ENCODE measurements at places on chromosomes 16 and 17.

- no peak for DNase-seq
Measured at GRCh38 chr17:27354051-27354490, 60.2 kb downstream of the WSB1 start.

GRCh38 chr17:63290784-63291183, 155.3 kb downstream of the CYB561 start:
- no peak for DNase-seq

- no peak for DNase-seq
Measured at GRCh38 chr16:13300066-13300840, 398.9 kb downstream of the SHISA9 start.

- DNase-seq: no peak
Measured at GRCh38 chr17:12768255-12768654, 21.0 kb upstream of the ARHGAP44 start.

- DNase-seq: no peak
Measured at GRCh38 chr17:82386255-82386831, 14.8 kb downstream of the UTS2R start.

GRCh38 chr16:58824201-58824600, 90.1 kb upstream of the GOT2 start:
- no peak for DNase-seq

DNA sequence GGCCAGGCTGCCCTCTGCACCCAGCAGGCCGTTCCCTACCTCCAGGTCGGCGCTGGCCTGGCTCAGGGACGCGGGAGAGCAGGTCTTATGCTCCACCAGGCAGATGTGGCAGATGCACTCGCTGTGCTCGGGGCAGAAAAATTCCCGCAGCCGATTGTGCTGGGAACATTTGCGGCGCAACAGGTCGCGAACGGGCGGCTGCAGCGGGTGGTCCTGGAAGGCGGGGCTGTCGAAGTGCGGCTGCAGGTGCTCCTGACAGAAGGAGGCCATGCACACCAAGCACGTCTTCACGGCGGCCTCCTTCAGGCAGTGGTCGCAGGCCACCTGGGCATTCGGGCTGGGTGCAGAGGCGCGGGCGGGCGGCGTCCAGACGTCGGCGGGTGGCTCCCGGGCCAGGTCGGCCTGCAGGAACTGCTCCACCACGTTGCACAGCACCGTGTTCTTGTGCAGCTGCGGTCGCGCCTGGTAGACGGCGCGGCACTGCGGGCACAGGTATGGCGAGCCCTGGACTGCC, 439 bp downstream of the TRIM25 start:
- DNase-seq: no peak

- DNase-seq: no peak
Measured at GRCh38 chr17:37109106-37109505, 160.4 kb downstream of the AATF start.

DNA sequence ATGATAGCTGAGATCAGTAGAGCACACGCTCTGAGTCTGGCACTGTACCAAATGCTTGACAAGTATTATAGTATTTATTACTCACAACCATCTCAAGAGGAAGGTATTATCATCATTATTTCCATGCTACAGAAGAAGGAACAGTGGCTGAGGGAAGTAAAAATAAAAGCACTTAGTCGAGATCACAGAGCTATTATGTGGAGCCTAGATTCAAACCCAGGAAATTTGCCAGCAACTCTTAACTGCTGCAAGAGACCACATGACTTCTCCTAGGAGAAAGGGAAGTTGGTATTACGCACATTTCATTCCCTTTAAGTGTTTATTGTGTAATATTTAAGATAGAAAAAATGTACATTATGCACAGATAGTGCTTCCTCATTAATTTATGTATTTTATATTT, 1.0 kb upstream of the RHOT1 start:
- DNase-seq: peak; percentile 26

GRCh38 chr16:8589057-8589899, 1.0 kb downstream of the TMEM114 start:
- DNase-seq: no peak

DNA sequence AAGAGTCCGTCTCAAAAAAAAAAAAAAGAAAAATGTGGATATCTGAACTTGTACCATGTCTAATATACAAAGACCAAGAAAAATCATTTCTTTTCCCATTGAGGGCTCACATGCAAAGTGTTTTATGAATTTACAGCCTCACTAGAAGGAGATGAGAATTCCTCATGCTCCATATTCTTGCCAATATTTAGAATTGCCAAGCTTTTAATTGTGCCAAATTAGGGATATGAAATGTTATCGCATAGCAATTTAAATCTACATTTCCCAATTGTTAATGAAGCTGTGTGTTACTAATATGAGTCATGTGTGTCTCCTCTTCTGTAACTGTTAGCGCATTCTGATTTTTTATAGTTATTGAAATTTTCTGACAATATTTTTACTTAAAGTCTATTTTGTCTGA, 63.0 kb upstream of the CRYM start:
- DNase-seq: no peak

DNA sequence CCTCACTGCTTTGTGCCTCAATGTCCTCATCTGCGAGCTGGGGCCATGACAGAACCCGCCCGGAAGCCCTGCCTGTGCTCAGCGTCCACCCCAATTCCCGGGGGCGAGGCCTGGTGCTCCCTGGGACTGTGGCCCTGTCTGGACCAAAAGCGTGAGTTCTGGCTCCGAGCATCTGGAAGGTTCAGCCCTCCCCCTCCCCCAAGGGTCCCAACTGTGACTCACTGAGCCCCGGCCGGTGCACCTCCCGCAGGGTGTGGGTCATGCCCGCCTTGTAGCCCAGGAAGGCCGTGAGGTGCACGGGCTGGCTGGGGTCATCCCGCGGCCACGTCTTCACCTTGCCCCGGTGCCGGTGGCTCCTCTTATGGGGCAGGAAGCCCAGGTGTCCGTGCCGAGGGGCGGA, 755 bp downstream of the RPL3L start:
- no peak for DNase-seq

DNA sequence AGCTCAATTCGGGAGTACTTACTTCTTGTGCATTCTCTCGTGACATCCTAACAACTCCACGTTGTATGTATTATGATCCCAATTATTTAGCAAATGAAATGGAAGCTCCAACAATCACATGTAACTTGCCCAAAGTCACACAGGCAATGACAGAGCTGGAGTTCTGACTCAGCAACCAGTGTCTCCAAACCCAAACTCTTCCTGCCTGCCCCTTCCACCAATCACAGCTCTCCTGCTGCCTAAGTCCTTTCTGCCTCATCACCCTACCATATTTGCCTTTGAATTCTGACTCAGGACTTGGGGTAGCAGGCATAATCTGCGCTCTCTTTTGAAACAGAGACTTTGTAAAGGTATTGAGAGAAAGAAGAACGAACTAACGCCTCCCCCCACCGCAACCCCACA, 245.2 kb upstream of the MAF start:
- no peak for DNase-seq

DNA sequence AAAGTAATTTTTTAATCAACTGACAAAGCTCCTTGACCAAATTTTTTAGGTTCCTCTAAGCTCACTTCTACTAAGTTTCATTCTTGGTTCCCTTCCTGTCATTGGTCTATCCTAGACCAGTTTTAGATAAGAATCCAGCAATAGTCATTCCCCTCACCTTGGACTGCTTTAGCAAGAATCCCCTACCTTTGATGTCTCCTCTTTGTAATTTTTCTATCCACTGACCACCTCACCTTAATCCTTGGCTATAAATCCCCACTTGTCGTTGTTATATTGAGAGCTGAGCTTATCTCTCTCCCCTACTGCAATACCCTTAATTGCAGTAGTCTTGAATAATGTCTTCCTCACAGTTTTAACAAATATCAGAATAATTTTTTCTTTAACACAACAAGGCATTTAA, 107.2 kb downstream of the USP32 start:
- no peak for DNase-seq

DNA sequence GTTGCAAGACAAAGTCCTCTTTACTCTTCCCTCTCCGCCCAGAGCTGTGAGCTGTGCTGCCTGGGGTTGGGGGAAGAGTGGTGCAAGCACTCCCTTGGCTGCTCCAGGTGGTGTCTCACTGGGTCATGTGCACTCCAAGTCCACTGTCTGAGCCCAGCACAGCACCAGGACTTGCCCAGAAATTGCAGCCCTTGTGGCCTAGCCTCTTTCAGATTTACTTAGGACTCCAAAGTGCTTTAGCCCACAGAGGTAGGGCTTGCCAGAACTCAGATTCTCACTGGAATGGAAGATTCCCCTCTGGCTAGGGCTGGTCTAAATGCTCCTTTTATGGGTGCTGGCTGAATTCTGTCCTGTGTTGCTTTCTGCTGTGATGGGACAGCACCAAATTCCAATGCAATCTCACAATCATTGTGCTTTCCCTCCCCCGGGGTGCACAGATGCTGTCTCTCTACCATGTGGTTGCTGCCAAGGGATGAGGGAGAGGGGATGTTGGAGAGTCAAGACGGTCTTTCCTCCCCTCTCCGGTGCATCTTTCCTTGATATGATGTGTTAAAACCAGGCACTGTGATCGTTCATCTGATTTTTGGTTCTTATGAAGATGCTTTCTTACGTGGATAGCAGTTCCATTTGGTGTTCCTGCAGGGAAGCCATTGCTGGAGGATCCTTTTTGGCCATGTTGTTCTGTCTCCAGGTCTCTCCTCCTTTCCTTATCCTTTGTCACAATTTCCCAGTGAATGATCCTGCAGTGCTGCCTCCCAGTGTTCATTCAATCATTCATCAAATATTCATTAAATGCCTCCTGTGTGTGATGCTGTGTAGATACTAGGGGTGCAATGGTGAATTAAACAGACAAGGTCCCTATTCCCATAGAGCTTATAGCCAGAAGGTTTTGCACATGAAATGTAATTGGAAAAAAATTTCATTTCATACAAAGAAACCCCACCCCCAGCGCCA, 216.3 kb downstream of the SPECC1 start:
- DNase-seq: no peak

- no peak for DNase-seq
Measured at GRCh38 chr16:593406-593805, 3.5 kb downstream of the RAB40C start.

- peak; percentile 12 for DNase-seq
Measured at GRCh38 chr17:57939797-57940196, 15.4 kb downstream of the CUEDC1 start.

DNA sequence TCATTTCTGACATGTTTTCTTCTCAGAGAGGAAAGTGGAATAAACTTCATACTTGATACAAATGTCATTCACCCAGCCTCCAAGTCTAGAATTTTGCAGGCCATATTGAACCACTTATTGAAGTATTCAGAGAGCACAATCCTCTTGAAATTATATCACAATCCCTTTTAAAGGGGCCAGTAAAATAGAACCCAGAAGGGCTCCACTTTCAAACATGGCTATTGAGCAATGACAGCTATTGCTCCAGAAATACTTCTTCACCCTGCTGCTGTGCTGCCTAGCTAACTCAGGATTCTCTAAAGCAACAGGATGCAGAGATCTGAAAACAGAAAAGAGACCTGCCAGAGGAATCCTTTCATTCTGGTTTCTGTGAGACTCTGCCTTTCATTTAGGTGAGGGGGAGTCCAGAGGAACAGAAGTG, 275.0 kb upstream of the CDH5 start:
- DNase-seq: no peak

Data from CD4-positive, alpha-beta T cell treated with Interleukin-21 for 1 hour (primary cell).